ENCODE measurements at places on chromosomes 6 and 20.

DNA sequence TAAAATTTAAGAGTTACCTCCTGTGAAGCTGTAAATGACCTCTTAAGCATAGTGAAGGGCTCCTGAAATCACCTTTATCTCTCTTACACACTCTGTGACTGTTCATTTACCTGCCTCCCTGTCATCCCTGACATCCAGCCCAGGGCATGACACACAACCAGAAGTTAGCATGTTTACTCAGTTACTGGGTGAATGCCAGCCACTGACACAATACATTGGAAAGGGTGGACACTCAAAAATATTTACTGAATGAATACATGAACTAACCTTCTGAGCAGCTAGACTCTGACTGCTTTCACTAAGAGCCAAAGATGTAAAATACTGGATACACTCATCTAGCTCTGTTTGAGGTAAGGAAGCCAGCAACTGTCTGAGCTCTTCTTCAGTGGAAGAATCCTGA is 25.3 kb downstream of the SERAC1 start:
- no peak for DNase-seq

DNA sequence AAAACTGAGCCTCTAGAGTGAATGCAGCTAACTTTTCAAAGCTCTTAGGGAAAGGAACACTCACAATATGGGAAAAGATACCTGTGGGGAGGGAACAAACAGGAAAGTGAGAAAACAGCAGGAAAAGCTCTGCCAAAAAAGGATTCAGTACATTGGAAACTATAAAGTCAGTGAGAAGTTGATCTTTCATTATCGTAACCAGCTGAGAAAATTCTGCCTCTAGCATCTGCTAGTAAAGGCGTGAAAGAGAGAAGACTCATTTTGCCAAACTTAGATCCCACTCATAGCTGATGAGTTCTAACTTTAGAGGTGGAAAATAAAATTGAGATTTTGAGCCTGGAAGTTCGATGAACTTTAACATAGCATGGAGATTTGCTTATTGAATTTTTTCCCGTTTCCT is 321.8 kb upstream of the RNF217 start:
- no peak for DNase-seq

- DNase-seq = no peak
Observed at GRCh38 chr20:14445310-14445709, 107.9 kb upstream of the FLRT3 start.

GRCh38 chr6:132616677-132617076 is 7.4 kb downstream of the TAAR2 start:
- no peak for DNase-seq

DNA sequence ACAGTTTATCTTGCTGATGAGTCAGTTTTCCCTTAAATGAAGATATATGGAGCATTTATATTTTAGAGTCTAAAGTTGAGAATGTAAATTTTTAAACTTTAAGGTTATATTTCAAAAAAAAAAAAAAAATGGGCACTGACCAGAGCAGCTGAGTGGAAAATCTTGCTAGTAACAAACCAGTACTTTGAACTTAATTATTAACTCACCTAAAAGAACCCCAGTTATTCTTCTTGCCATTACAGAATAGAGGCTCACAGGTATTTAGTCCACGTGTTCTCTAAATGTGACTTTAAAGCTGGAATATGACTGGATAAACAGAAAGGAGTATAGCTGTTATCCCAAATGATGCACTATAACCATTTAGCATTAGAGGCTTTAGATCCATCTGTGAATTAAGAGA is 178.4 kb downstream of the COL9A1 start:
- DNase-seq = no peak

All from Caco-2 (cell line).